ENCODE measurements at places on chromosomes 7 and 10. TPM values are rescaled to one million over a fixed set of nuclear protein-coding genes. Genes with fewer than 3 reads are reported as not detected.

Gene ZNF365
- not detected for total RNA-seq

DNA sequence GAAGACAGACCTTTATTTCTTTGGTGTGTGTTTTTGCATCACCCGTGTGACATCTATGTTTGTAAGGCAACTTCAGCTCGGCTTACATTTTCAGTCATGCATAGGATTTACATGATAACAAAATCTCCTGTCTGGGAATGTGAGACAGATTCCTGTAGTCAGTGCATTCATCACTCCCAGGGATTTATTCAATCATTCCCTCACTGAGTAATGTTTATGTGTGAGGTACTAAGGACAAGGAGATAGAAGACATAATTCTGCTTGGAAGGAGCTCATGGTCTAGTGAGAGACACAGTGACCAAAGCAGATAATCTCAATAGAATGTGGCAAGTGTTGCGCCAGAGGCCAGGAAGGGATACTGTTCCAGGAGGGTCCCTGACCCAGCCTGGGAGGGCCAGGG, 35.2 kb upstream of the BMPER start:
- no peak for DNase-seq

Gene NEUROD6
- total RNA-seq: not detected

DNA sequence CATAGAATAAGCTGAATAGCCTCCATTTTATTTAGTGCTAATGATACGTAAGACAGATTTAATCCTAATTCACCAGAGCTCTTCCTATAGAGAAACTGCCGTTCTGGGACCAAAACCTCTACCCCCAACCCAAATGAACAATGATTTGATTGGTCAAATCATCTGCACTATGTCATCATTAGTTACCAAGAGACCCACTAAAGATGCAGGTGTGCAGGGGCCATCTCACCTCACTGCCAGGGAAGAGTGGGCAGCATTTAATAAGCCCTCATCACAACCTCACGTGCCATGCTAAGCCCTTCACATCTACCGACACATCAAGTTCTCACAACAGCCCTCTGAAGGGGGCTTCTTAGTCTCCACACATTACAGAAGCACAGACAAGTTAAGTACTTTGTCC, 87.0 kb downstream of the VIPR2 start:
- no peak for DNase-seq

GRCh38 chr10:128860574-128860973, 606.5 kb upstream of the MGMT start:
- DNase-seq: no peak

- no peak for DNase-seq
These were observed 99.4 kb downstream of the MICALL2 start for GRCh38 chr7:1359681-1360485.

DNA sequence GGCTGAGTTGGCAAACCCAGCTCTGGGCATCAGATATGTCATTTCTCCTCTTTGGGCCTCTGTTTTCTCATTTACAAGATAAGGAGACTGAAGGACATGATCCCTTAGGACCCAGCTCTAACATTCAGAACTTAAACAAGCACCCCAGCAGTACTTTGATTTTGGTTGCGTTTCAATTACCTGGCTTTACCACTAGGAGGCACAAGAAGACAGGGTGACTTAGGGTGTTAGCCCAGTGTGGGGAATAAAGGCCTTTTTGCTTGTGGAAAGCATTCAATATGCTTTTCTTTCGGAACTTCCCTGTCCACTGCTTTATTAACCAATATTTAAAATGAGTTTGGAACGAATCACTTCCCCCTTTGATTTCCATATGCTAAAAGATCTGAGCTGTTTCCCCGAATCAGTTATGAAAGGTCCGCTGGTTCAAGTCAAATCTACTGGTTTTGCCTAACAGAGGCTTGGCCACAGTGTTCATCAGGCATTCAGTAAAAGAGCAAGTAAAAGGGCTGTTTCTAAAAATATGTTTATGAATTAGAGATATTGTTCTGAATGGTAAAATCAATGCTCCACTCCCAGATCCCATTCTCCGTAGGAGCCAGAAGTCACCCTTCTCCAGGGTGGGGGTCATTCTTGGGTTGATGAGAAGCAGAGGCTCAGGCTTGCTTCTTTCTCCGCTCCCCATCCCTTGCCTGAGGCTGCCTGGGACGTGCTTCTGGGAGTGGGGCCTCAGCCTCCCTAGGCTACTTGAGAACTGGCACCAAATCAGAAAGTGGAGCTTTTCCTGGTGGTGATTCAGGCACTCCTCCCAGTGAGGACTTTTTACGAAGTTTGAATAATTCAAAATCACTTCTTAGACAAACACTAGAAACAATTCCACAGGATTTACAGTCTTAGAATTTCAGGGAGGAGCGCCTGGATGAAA, 105.5 kb downstream of the MYOF start:
- DNase-seq: peak; percentile 80

Gene TCAF2
- not detected for total RNA-seq

DNA sequence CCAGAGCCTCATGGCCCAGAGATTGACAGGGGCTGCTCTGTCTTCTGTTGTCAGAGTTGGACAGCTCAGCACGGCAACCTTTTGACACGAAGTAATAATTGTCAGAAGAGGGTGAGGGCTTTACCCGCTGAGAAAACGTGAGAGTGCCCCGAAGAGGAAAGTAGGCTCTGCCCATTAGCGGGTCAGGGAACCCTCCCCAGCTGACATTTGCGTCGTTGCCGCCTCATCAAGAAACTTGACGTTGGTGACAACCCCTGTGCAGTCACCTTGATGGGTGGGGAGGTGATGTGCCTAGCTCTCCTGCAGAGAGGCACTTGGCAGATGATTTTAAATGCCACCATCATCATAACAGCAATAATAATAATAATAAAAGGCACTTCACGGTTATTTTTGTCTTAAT, 202.1 kb downstream of the USP6NL start:
- no peak for DNase-seq
